ENCODE measurements at places on chromosomes 1 and 21.

GRCh38 chr21:28932717-28933116 lies 60.0 kb downstream of the LTN1 start:
- DNase-seq: no peak

DNA sequence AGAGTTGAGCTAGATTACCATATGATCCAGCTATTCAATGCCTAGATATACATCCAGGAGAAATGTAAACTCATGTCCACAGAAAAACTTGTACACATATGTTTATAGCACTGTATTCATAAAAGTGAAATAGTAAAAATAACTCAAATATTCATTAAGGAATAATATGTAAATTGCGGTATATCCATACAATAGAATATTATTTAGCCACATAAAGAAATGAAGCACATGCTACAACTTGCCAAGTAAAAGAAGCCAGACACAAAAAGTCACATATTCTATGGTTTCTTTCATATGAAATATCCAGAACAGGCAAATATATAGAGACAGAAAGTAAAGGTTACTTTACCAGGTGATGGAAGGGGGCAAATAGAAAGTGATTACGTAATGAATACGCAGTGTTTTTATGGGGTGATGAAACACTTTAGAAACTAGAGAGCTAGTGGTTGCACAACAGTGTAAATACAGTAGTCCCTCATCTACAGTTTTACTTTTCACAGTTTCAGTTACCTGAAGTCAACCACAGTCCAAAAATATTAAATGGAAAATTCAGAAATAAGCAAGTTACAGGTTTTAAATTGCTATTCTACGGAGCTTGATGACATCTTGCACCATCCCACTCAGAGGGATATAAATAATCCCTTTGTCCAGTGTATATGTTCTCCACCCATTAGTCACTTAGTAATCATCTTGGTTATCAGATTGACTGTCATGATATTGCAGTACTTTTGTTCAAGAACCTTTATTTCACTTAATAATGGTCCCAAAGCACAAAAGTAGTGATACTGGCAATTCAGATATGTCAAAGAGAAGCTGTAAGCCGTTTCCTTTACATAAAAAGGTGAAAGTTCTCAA lies 62.3 kb downstream of the ZNF644 start:
- DNase-seq: no peak

DNA sequence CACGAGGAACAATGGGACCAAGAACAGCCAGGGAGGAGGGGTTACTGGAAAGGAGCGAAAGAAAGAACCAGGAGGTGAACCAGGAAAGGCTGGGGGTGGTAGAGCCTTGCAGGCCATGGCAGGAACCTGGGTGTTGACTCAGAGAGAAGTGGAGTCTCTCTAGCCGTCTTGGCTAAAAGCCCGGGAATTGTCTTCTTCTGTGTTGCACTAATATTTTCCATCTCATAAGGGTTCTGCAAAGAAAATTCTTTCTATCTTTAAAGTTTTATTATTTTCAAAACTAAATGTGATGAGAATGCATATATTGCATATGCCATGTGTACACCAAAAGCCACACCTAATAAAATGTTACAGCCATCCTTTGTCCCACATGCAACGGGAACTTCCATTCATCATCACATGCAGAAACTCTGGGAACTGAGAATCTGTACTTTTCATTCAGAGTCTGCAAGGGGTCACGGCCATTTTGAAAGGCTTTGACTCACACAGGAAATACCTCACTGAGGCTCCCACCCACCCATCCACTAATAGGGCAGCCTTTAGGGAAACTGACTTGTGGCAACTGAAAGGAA lies 38.0 kb downstream of the ERG start:
- no peak for DNase-seq

DNA sequence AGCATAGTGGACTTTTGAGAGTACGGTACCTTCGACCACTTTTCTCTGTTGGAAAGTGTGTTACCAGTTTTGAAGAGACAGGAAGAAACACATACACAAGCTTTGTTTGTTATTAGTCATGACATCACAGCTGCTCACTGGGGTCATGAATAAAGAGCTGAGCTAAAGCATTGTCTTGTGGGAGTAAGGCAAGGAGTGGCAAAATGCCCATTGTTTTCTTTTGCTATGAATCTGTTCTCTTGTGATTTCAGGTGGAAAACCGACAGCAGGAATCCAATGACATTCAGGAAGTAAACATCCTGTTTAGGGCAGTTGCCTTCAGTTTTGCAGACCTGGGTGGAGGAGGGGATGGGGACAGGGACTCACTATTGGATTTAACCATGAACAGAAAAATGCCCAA lies 66.2 kb downstream of the RGL1 start:
- no peak for DNase-seq

GRCh38 chr1:221655766-221656305 lies 86.1 kb downstream of the DUSP10 start:
- no peak for DNase-seq

DNA sequence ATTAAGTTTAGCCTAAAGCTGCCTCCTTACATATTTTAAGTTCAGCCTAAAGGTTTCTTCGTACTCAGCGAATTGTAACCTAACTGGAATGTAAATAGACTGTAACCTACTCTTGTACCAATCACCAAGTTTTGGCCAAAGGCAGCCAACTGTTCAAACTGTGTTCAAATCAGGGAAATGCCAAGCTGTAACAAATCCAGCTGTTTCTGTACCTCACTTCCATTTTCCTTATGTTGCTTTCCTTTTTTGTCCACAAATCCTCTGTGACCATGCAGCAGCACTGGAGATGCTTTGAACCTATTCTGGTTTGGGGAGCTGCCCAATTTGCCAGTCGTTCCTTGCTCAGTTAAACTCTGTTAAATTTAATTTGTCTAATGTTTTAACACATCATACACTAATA lies 3.2 kb upstream of the APOBEC4 start:
- DNase-seq: no peak

GRCh38 chr1:180778782-180779398 lies 133.8 kb upstream of the KIAA1614 start:
- DNase-seq: no peak

GRCh38 chr1:112431038-112431437 lies 35.0 kb downstream of the CTTNBP2NL start:
- no peak for DNase-seq

Data from stimulated activated CD8-positive, alpha-beta memory T cell treated with anti-CD3 and anti-CD28 coated beads, Interleukin-7, amount 100 ng/mL, for 4 hours (primary cell).